ENCODE measurements at places on chromosomes 6 and 20.

DNA sequence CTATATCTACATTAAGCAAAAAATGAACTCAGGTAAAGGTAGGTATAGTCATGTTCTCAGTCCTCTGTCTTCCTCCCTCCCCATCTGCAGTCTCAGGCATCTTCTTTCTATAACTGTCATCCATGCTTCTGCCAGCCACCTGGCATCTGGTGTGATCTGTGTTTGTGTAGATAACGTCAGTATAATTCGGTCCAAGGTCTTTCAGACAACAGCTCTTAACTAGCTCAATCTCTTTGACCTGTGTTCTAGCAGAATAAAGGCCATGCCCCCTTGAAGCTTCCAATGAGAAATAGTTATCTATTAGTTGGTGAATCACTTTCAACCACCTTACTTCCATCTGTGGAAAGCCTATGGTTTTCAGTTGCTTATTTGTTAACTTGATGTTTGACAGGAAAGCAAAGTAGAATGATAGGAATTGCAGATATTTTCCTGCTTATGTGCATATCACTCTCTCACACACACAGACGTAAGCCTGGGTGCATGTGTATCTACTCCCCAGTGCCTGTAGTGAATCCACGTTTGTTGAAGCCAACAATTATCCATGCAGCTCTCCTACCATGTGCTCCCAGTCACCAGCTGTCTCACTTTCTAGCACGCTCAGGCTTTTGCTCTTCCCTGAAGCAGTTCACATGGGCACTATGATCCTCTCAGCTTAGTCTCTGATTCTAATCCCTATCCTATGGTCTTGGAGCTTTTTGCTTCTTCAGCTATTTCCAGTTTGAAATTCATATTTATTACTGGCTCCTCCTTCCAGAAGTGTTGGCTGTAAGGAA lies 433.7 kb upstream of the MANEA start:
- DNase-seq, result no peak

DNA sequence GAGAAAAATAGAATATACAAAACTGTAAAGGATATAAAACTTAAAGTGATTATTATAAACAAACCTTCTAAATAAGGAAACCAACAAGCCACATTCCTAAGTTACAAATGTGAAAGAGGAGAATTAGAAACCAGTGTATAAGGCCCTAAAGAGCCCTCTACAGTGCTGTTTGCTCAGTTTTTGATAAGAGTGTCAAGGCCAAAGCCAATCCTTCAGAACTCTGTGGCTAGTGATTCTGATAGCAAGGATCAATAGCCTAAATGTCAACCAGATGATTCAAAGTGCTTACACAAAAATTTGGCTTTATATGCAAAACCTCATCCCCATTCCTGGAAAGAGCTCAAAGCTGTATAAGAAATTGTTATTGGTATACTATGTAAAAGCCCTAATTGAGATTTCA lies 104.6 kb upstream of the HTR1E start:
- DNase-seq, result no peak

DNA sequence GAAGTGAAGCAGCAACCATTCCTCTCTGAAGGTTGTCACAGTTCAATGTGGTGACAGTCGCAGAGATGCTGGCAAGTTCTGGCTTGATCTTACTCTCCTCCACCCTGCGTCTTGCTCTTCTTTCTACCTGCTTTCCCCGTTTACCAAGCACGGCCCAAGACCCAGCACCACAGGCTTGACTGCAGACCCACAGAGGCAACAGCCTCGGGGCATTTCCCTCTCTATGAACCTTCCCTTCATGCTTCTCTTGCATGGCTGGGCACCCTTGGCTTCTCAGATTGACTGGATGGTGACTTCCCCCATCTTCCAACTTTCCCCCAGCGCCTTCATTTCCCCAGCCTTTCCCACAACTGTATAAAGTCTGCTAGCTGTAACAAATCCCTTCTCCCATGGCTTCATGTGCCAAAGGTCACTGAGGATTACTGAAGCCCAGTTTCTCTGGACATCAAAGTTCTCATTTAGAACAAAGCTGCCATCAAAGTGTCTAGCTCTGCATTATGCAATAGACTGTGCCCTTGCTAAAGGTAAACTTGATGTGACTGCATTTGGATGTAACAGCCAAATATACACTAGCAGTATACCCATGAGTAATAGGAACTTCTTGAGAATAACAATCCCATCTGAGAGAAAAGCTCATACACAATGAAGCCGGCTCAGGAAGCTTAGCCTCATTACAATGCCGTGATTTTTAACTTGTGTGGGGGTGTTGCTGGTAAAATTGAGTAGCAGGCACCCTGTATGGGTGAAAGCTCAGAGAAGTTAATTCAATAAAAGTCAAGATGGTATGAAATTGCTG lies 723.1 kb upstream of the FLRT3 start:
- no peak for DNase-seq

DNA sequence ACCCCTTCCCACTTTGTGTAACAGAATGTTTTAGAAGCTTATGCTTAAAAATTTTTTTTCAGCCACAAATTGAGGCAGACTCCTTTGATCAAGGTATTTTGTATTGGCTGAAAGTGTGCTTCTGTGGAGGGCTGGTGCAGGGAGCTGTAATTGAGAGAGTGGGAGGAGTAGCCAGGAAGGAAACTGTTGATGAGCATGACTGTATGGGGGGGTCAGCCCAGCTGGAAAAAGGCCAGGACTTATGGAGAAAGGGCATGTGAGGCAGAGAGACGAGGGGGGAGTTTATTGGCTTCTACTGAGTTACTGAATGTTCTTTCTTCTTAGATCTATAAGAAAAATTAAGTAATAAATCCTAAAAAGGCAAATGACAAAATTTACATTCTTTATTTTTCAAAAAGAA lies 13.4 kb downstream of the RFPL4B start:
- DNase-seq, result no peak

DNA sequence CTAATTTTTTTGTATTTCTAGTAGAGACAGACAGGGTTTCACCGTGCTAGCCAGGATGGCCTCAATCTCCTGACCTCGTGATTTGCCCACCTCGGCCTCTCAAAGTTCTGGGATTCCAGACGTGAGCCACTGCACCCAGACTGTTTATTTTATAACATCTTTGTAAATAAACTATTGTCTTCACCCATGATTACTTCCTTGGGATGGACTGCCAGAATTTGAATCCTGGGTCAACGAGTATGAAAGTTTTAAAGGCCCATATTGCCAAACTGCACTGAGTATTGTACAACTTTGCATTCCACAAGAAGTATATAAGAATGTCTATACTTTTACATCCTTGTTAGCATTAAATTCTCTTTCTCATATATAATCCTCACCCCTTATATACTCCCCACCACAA lies 38.6 kb downstream of the ZHX3 start:
- DNase-seq, result no peak

DNA sequence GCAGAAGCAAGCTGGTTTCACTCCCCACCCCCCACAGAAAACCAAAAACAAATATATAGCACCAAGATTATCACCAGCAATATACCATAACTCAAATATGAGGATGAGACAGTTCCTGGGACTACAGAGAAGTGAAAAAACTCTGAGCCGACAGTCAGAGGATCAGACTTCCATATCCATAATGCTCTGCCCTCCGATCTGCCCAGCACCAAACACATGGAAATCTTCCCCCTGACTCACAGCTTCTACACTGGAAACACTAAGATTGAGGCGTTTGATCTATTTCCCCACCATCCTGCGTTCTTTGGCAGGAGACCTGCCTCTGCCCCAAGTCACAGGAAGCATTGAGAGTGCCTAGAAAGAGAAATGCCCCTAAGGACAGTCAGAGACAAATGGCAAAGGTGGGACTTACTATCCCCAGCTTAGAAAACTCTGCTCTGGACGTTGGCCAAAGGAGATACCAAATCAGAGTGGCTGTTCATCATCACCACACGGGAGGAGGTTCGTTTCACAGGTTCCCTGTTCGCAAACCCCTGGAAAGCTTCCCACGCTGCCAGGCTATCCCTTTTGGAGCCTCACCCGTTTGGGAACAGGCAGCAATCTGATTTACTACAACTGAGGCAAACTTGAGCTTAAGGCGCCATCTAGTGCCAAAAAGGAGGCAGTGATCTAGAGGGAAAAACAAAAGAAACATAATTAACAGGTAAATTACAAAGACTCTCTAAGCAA lies 48.7 kb upstream of the SRSF6 start:
- DNase-seq, result no peak

DNA sequence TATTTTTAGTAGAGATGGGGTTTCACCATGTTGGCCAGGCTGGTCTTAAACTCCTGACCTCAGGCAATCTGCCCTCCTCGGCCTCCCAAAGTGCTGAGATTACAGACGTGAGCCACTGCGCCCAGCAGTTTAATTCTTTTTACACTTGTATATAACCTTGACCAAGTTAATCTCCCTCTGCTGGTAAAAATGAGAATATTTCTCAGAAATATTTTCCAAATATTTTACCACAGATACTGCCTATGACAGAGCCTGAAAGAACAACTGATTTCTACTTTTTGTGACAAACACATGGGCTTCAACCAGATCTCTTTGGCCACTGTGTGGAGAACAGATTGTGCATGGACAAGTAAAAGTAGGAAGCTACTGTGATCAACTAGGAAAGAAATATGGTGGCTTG lies 21.2 kb upstream of the NHSL1 start:
- DNase-seq, result no peak

DNA sequence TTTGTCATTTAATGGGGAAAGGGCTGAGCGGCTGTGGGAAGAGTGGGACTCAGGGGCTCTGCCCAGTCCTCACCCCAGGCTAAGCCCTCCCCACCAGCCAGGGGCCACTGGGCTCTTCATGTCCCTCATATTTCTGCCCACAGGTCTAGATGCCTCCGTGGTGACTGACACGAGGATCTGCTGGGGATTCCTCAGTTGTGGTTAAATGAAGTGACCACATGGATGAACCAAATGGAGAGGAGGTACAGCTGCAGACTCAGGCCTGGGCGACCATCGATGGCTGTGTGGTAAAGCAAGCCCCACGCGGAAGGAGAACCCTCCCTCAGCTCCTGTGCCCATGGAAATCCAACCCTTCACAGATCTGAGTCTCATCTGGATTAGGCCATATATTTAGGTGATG lies 29.4 kb downstream of the RAET1L start:
- DNase-seq, result no peak

- DNase-seq, result no peak
Measured at GRCh38 chr6:98454809-98455322, 379.5 kb upstream of the POU3F2 start.

GRCh38 chr6:43862925-43863324 lies 92.9 kb downstream of the VEGFA start:
- DNase-seq, result no peak

DNA sequence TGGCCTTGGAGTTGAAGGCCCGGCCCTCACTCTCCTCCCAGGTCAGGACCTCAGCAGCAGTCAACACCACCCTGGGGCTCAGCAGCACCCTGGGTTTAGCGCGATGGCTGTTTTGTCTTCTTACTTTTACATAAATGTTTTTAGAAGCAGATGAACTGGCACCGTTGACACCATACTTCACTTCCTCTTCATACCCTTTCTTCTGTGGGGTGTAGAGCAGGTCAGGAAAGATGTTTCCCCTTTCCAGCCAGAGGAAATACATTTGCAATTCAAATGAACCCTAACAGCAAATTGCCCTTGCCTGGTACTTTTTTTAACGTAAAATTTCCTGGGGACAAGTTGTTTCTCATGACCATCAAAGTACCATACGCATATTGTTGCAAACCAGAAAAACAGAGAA lies 54.7 kb upstream of the SNX9 start:
- DNase-seq, result no peak

GRCh38 chr20:8534368-8535160 lies 402.5 kb downstream of the PLCB1 start:
- DNase-seq, result no peak

GRCh38 chr6:161918628-161919205 lies 644.9 kb upstream of the AGPAT4 start:
- no peak for DNase-seq

GRCh38 chr20:33236351-33236750 lies 555 bp downstream of the BPIFA1 start:
- DNase-seq, result no peak

GRCh38 chr6:116449565-116449964 lies 11.6 kb upstream of the CALHM6 start:
- DNase-seq, result no peak

DNA sequence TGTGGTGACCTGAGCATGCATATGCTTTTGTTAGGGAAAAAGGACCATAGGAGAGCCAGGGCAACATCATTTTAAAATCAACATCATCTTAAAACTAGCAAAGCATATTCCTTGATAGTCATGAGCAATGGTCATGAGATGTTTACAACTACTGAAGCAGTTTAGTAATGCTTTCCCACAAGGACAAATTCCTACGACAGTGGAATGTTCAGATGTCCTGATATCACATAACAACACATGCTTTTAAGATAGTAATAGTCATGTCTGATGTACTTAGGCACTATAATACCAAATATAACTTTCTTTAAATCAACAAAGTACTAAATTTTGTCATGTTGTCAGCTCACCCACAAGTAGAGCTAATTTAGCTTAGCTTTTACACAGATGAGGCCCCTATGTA lies 370.3 kb downstream of the HTR1B start:
- DNase-seq, result no peak

GRCh38 chr20:36854348-36855240 lies 21.3 kb upstream of the TLDC2 start:
- no peak for DNase-seq

DNA sequence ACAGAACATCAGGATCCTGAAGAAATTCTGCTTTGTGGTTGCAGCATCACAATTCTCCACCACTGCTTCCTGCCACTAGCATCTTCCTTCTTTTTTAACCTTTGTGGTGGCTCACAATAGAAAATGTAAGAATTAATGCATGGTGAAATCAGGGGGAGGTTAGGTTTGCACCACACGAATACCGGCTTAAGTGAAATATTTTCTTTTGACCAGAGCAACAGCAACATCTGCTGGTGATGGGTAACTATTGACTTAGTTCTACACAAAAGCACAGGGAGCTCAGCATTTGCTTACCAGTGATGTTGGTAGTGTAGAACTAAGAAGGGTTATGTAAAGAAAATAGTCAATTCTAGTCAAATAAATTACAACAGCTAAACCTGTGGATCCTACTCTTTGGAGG lies 280.5 kb downstream of the SYNE1 start:
- no peak for DNase-seq

- no peak for DNase-seq
Measured at GRCh38 chr20:62336329-62336728, 30.8 kb downstream of the LAMA5 start.

- no peak for DNase-seq
Measured at GRCh38 chr6:31908791-31909190, 6.9 kb upstream of the ZBTB12 start.

DNA sequence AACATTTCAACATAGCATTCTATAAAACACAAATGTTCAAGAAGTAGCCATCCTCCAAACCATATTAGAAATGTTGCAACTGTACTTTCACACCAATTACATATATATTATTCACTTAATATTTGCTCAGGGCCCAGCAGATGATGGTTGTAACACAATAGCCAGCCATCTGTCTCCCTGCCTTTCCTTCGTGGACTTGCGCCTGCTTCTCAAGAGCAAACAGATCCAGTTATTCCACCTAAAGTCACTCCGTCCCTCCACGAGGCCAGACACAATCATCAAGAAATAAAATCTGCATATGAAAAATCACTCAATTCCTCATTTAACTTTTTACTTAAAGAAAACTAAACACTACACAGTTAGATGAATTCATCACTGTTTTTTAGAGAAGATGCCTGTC lies 160.4 kb downstream of the RALGAPA2 start:
- DNase-seq, result no peak
